Ureter (tissue), 1 donor: ENCODE measurements at places on chromosomes 6 and 20. TPM values are rescaled to one million over a fixed set of nuclear protein-coding genes. Genes with fewer than 3 reads are reported as not detected.

GRCh38 chr20:46028110-46028509 is 905 bp upstream of the SLC12A5 start:
- no peak for DNase-seq

DNA sequence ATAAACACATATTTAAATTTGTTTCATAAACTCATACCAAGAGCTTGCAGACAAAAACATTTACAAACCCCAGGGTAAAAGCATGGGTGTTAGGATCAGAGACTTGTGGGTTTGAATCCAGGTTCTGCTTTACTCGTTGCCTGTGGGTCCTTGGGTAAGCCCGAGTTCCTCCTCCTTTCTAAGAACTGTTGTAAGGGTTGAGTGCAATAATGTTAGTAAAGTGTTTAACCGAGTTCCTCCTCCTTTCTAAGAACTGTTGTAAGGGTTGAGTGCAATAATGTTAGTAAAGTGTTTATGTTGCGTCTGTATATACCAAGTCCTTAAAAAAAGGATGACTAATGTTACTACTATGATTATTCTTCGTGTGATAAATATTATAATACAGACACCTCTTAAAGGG is 18.7 kb downstream of the CCDC170 start:
- DNase-seq = no peak

- no peak for DNase-seq
Observed at GRCh38 chr6:108650781-108651180, 90.1 kb downstream of the FOXO3 start.

DNA sequence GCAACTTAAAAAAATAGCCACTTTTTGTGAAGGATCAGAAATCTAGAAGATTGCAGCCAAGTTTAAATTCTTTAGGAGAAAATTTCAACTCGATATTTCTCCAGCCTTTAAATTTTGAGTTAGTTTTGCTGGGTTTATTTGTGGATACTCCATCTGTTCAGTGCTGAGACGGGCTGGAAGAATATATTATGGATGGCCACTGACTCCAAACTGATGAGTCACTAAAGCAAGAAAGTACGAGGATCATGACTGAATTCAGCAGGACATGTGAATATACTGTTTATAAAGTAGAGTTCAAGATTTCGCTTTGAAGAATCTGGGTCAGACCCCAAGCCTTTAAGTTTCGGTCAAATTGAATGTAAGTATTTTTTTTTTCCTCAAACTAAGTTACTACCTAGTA is 199.5 kb downstream of the ADGRB3 start:
- no peak for DNase-seq

DNA sequence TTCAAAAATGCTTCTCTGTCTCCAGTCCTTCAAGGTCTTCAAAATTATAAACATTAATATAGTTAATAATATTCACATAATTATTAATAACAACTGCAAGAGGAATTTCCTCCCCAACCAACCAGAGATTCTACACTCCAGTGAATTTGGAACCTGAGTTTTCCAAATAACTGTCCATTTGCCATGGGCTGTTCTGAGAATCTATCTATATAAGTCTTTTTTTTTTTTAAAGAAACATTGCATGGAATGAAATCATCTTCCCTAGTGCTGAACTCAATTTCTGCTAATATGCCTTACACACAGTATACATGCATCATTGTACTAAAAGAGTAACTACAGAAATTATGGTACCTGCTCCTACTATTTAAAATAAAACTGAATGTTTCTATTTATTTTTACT is 113.9 kb downstream of the SLC22A3 start:
- no peak for DNase-seq

DNA sequence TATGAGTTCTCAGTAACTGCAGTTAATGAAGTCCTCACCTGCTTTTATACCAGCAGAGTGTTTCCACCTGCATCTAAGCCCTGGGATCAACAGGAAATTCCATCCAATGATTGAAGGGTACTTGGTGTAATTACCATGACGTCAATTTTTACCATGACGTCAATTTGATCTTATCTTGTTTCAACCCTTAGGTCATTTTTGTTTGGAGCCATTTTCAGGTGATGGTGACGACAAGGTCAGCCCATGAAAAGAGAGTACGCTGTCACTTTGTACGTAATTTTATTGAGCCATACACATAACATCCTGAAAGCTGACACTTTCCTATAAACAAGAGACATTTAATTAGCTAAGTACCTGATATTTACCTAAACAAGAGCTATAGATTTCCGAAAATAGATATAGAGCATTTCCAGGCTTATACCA is at the start of gene CGA:
CGA (minus strand) TSS at position 20 of the 423 bp plus-strand sequence. CDS start 6,906 bp downstream, outside the sequence.
- no peak for DNase-seq

- DNase-seq = no peak
Observed at GRCh38 chr6:1153696-1154245, 158.1 kb upstream of the FOXQ1 start.

- no peak for DNase-seq
Observed at GRCh38 chr6:125157280-125157679, 3.7 kb downstream of the TPD52L1 start.

DNA sequence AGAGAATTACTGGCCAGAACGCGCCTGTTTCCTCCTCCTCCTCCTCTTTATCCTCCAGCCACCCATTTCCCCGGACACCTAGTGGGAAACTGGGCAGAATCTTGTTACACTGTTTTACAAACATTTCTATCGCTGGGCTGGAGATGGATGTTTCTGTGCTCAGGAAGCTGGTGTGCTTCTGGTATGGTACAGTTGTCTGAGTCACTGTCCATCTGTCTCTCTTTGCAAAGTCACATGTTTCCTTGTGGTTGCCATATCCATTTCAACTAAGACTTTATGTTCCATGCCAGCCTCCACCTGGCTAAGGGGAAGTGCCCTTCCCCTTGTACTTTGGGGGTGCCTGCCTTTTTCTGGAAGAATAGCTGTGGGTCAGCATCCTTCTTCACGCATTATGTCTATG is 52.9 kb upstream of the SLC22A16 start:
- DNase-seq = no peak

GRCh38 chr6:47116606-47117005 is 74.5 kb upstream of the ADGRF1 start:
- no peak for DNase-seq

- no peak for DNase-seq
Observed at GRCh38 chr6:63114610-63115211, 96.6 kb upstream of the FKBP1C start.

- no peak for DNase-seq
Observed at GRCh38 chr6:43287717-43288679, 10.1 kb upstream of the SLC22A7 start.

DNA sequence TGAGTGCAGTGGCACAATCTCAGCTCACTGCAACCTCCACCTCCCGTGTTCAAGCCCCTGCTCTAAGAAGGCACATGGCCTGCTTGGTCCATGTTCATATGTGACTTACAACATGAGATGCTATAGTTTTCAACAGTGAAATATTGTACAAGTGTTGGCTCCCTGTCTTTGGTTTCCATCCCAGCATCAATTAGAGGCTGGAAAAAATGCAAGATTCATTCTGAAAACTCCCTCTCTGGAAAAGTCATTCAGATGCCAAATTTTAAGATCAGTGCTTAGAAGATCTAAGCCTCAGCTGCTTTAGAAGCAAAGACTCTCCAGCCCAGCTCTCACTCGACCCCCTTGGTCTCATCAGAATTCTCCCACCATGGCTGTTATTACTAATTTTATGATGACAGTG is 398.9 kb downstream of the KIF16B start:
- no peak for DNase-seq

DNA sequence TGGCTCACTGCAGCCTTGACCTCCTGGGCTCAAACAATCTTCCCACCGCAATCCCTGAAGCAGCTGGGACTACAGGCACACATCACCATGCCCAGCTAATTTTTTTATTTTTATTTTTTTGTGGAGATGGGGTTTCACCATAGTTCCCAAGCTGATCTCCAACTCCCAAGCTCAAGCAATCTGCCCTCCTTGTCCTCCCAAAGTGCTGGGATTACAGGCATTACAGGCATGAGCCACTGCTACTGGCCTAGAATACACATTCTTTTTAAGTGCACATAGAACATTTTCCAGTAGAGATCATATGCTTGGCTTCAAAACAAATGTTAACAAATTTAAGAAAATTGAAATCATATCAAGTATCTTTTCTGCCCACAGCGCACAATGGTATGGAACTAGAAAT is 176.8 kb upstream of the MARCKS start:
- DNase-seq = no peak

DNA sequence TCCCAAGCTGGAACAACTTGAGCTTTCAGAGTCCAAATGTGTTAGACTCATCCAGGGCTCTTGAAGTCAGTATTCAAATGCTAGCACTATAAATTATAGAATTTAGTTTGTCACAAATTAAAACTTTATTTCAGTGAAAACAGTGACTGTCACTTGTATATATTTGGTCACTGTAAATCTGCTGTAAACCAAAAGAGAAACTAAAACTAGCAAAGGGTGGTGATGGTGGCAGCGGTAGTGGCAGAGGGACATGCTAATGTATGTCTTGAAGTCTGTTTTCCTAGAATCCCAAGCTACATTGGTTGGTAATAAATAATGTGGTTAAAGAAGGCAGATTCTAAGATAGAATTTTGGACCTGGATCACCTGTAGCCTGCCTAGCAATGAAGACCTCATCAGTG is 140.4 kb upstream of the CENPW start:
- DNase-seq = no peak

- no peak for DNase-seq
Observed at GRCh38 chr6:46323312-46323965, 152.7 kb upstream of the ENPP5 start.

Gene CYP39A1
- total RNA-seq = 3.5 TPM

Gene BCAS1
- 67.2 TPM for total RNA-seq

Gene COX4I2
- total RNA-seq = 4.0 TPM

Gene OR2J3
- not detected for total RNA-seq

Gene SLC29A1
- 58.1 TPM for total RNA-seq

Gene PAK5
- total RNA-seq = 0.13 TPM

Gene SOBP
- 12.6 TPM for total RNA-seq

Gene PPP1R14C
- total RNA-seq = 0.52 TPM

Gene PNLDC1
- not detected for total RNA-seq

Gene ECT2L
- 0.18 TPM for total RNA-seq

Gene ZFP57
- 3.0 TPM for total RNA-seq
